ENCODE measurements at places on chromosomes 1 and 21. TPM values are rescaled to one million over a fixed set of nuclear protein-coding genes. Genes with fewer than 3 reads are reported as not detected.
A peak's percentile ranks its signal among the peaks of the same experiment; 100 is the strongest.

GRCh38 chr1:224743608-224744164, 127.6 kb downstream of the CNIH3 start:
- DNase-seq, result no peak

- DNase-seq, result no peak
These were observed 1.5 kb downstream of the CELF3 start for GRCh38 chr1:151714820-151715725.

GRCh38 chr1:1630965-1631781, 800 bp upstream of the MMP23B start:
- peak; percentile 80 for DNase-seq

DNA sequence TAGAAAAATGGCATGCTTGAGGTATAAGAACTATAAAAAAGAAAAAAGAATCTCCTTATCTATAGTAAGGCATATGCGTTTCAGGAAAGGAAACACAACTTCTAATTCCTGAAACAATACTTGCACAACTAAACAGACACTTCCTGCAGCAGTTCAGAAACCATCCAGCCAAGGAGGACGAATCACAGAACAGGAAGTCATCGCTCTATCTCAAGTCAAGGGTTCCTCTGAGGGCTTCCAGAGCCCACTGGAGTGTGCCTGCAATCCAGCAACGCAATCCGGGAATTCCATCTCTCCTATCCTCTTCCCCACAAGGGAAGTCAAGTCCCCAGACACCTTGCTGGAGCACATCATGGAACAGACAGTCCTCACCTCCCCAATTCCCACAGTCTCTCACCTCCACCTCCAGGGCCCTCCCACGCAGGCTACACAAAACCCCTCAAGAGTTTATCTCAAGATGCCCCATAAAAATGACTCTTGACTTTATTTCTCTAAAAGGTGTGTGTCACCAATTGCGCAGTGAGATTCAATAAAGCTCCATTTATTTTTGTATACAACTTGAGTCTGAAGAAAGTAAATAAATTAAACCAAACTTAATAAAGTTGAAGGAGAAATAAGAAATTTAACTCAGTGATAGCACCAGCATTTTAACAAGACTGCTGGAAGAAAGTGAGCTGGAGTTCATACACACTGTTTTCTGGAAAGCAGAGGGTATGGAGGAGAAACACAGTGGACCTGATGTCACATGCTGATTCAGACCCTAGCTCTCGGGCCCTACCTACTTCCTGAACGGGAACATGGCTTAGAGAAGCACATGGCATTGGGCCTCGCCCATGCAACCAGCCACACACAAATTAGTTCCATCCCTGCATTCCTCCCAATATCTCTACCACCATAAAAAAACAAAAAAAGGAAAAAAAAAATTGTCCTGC, 39.9 kb downstream of the SIPA1L2 start:
- DNase-seq, result no peak

PSRC1 gene
- total RNA-seq, result 3.1 TPM

DNM3 gene
- total RNA-seq, result 7.9 TPM

RNF186 gene
- not detected for total RNA-seq
